CD8-positive, alpha-beta T cell (primary cell): ENCODE measurements at places on chromosomes 7 and 10. TPM values are rescaled to one million over a fixed set of nuclear protein-coding genes. Genes with fewer than 3 reads are reported as not detected.

The ALOX5 gene
- total RNA-seq = 3.9 TPM

The CLEC5A gene
- not detected for total RNA-seq

The TAS2R41 gene
- total RNA-seq = not detected

The GHRHR gene
- total RNA-seq = not detected

The DKK1 gene
- total RNA-seq = not detected

The TDRD1 gene
- total RNA-seq = not detected

The MYO1G gene
- 143 TPM for total RNA-seq

The CREB5 gene
- not detected for total RNA-seq

The ZC3HAV1L gene
- total RNA-seq = 0.44 TPM
